Thoracic aorta (tissue), 2 donors: ENCODE measurements at places on chromosomes 3 and 15. TPM values are rescaled to one million over a fixed set of nuclear protein-coding genes. Genes with fewer than 3 reads are reported as not detected.

The FBXW12 gene
- total RNA-seq: not detected

The GATA2 gene
- 21.3 TPM for total RNA-seq

The TM4SF18 gene
- total RNA-seq: 4.9 TPM

The RBP2 gene
- total RNA-seq: not detected

The CAMK2N2 gene
- total RNA-seq: not detected

DNA sequence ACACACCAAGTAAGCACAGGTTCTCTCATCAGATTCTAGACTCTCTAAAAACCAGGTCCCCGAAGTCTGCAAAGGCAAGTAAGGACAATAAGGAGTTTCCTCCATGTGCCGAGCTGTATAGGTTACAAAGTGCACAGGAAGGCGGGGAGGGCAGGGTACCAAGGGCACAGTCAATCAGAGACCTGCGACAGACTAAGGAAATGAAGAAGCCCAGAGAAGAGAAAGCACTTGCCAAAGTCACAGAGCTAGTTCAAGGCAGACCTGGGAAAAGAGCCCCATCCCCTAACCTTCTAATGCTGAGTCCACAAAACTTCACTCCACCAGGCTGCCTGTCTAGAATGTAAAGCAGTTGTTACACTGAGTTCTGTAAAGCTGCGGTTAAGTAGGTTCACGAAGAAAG, 1.7 kb downstream of the SEC13 start:
- no peak for DNase-seq

- DNase-seq: no peak
Measured at GRCh38 chr3:131782751-131783150, 252.1 kb downstream of the CPNE4 start.

DNA sequence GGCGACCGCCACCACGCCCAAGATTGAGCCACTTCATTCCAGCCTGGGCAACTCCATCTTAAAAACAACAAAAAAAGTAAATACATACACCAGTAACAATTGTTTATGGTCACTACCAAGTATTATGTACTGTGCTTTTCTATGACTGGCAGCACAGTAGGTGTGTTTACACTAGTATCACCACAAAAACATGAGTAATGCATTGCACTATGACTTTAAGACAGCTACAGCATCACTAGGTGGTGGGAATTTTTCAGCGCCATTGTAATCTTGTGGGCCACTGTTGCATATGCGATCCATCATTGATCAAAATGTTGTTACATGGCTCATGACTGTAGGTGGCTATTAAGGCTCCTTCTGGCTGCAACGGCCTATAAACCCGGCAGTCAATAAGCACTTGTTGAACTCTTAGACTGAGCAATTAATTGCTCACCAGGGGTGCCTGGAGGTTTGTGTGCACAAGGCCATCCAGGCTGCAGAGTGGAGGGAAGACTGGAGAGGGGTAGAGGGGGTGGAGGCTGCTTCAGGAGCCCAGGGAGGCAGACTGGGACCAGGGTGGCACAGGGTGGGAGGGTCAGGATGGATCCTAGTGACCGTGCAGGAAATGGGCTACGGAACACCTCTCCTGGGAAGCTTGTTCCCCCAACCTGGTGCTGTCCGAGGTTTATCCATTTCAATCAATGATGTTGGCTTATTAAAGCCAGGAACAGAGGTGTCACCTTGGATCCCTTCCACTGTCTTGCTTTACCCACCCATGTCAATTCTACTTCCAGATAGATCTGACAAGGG, 17.9 kb upstream of the COPG1 start:
- DNase-seq: no peak

GRCh38 chr15:29067949-29068348, 182.2 kb downstream of the APBA2 start:
- no peak for DNase-seq

DNA sequence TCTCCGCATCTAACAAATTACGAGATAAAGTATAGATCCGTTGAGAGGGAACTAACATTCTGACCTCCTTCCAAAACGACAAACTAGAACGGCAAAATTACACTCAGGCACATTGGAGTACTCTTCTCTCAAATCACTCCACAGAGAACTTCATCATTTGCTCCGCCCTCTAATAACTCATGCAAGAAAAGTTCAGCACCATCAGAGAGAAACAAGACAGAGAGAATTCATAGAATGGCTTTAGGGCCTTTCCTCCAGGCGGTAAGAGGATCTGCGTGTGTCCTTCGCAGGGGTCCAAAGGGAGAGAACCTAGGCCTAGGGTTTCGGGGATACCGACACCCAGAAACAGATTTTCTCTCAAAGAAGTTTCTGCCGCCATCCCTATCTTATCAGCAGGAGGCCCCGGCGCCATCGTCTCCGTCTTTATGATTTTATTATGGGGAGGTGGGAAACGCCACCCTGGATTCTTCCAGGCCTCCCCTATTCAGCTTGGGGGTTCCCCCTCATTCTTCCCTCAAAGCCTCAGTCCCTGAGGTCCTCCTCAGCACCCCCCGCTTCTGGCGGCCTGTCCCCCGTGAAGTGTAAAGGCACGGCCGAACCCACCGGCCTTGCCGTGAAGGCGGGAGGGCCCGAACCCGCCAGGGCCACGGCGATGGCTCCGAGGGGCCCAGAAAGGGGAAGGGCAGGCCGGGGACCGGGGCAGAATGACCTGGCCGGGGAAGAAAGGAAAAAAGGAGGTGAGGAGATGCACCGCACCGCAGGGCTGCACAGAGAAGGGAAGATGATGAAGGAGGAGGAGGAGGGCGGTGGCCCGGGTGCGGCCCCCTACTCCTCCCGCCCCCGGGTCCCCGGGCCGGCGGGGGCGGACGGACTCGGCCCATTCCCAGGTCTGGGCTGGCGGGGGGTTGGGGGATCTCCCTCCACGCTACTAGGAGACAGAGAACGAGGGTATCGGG, 768 bp downstream of the UBXN7 start:
- no peak for DNase-seq

DNA sequence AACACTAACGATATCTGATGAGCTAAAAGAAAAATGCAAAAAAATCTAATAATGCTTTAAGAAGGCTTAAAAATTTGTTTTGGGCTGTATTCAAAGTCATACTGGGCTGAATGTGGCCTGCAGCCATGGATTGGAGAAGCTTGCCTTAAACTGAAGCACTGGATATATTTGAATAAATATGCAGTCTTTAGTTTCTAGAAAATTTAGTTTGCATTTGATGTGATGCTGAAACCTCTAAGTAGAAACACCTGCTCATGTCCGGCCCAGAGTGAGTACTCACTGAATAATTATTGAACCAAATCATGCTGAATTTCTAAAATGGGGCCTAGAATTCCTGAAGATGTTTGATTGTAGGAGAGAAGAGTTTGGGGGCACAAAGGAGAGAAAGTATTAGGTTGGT, 43.9 kb downstream of the ABHD5 start:
- DNase-seq: no peak

DNA sequence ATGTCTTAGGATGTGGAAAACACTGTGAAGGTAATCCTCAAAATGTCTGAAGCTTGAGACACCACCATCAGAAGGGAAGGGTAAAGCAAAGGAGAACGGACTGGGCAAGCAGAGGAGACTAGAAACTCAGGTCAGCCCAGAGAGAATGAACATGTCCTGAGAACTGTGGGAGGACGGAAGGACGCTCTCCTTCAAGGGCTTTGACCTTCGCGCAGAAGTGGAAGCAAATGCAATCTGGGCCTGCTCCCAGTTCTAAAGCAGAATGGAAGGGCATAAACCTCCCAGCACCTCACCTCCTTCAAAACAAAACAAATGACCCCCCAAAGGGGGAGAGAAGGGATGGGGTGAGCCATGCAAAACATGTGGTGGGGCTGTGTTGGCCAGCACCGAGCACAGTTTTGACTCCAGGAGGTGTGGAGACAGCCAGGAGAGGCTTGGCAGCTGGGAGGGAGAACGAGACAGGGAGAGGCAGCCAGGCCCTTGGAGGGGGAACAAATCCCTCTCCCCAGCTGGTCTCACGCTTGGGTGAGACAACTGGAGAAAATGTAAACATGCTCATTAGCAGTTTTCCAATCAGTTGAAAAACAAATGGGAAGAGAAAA, 222.4 kb upstream of the WNT5A start:
- DNase-seq: no peak

DNA sequence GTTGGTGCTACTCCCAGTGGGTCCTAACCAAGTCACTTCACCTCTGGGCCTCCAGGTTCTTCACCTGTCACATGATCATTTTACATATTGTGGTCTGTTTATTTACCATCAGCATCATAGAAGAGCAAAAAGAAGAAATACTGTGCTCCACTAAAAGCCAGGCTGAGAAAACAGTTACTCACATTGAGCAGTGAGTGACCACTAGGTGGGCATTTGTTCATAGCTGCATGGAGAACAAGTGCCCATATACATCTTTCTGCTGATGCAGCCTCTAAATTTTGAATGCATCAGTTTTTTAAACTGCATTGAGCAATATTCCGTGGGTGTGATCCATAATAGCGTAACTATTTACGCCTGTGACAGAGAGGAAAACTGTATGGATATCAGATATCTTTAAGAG, 76.2 kb downstream of the DCUN1D1 start:
- no peak for DNase-seq

DNA sequence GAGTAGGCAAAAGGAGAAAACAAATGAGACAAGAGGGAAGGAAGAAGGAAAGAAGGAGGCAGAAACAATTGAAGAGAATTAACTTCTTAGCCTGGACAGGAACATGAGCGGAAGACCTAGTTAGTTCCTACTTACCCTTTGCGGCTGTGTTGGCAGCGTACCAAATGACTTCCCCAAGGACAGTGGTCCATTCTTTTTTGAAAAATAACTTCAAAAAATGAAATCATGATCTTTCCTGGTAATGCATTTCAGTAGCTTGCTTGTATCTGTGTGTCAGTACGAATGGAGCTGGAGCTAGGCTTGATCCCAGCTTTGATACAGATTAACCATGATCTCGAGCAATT, 41.5 kb upstream of the CFAP161 start:
- no peak for DNase-seq

- DNase-seq: no peak
Measured at GRCh38 chr15:36499412-36500389, 79.7 kb upstream of the CDIN1 start.

DNA sequence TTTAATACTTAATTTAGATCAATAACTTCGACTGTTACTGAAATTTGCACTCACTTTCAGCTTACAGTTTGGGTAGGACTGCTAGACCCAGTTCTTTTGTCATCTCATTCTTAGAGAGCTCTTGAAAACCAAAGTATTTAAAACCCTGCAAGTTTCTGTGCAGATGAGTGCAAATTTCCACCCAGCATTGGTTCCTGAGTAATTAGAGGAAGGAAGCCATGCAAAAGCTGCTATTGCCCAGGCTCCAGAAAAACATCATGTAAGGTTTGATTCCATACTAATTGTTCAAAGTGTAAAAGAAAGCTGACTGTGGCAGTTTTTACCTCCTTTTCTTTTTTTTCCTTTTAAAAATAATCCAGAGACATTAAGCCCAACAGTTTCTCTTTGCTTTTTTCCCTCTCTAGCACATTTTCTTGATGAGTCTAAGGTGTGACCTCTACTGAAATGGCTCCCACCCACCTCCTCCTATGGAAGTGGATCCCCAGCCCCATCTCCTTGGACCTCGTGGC, 30.3 kb downstream of the ABHD2 start:
- no peak for DNase-seq
